ENCODE measurements at places on chromosomes 2 and 18.

DNA sequence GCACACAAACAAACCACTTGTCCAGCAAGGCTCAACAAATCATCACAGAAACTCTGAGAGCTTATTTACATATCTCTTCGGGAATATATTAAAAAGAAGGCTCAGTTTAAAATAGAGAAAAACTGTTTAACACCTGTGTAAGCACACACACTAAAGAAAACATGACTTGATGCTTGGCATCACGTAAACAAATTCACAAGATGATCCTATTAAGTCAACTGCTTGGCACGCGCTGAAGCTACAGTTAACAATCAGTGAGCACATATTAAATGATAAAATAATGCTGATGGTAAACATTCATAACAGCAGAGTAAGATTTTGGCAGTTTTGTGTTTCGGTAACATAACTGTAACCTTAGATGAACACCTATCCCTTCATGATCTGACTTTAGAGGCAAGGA is 4.3 kb upstream of the HES6 start:
- no peak for DNase-seq

DNA sequence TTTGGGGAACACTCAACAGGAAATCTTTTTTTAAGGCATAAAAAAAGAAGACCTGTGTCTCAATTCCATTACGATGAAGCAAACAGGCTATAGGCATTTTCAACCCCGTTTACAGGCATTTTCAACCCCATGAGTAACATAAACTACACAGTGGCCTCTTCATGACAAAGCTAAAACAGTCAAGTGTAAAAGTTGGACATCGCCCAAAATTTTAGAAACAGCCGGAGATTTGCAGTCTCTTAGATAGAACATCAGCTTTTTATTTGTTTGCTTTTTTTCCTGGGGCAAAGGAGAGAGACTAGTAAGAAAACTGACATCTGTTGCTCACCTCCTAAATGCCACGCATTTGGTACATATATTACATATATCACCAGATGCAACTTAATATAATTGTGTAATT is 173.7 kb downstream of the CMPK2 start:
- no peak for DNase-seq

GRCh38 chr2:88184762-88185161 is 14.6 kb downstream of the THNSL2 start:
- no peak for DNase-seq

GRCh38 chr18:8910186-8910822 is 192.2 kb upstream of the NDUFV2 start:
- DNase-seq: no peak

Data from activated T-cell treated with anti-CD3 and anti-CD28 coated beads, Interleukin-2, amount 50 U/mL, for 24 hours (primary cell).